ENCODE measurements at places on chromosomes 16 and 17.

- ATAC-seq = peak; percentile 98
Observed at GRCh38 chr17:8393470-8394231, 4.0 kb downstream of the RNF222 start.

DNA sequence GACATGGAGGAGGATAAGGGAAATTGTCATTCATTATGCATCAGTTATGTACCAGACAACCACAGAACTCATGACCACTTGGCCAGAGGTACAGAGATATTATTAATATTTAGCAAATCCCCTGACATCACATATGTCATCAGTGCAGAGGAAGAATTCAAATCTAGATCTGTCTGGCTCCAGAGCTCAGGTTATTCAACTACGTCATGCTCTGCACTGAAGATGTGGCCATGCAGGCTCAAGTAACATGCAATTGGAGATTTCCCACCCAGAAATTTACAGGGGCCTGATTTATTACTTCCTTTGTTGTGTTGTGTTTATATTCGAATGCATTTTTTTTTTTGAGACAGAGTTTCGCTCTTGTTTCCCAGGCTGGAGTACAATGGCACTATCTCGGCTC lies 224.3 kb downstream of the HS3ST4 start:
- no peak for ATAC-seq

DNA sequence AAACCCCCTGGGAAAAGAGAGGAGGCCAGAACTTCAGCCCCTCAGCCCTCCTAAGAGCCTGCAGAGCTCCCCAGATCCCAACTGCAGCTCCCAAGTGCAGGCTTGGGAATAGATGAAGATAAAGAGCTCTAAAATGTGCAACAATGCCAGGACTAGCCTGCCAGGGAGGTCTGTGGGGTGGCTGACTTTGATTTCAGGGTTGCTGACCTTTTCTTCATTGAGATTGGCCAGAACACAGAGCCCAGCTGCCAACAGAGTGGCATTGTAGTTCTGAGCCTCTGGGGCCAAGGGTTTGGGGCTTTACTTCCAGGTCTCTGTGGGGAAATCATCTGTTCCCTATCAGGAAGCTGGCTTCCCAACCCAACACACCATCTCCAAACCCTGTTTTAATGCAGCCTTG lies 120.6 kb downstream of the COPRS start:
- no peak for ATAC-seq

GRCh38 chr17:35709874-35710273 lies 21.6 kb upstream of the RASL10B start:
- no peak for ATAC-seq

GRCh38 chr16:67594956-67595355 lies 32.6 kb downstream of the CTCF start:
- ATAC-seq = peak; percentile 72

DNA sequence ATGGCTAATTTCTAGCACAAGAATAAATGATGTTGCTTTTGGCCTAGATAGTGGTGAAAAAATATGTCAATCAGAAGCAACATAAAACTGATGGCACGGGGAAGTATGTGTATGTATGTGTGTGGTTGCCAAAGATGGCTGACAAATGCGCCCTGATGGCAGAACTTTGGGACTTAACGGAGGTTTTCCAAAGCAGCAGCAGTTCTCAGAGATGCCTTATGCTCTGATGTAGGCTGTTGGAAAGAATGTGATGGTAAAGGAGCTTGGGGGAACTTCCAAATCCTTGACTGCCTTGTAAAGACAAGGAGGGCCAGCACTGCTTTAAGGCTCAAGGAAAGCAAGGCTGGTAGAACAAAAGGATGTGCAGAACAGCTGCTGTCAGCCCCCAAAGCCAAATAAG lies 16.0 kb downstream of the KCTD19 start:
- no peak for ATAC-seq

- ATAC-seq = no peak
Observed at GRCh38 chr17:41563607-41564170, 8.2 kb downstream of the KRT9 start.

DNA sequence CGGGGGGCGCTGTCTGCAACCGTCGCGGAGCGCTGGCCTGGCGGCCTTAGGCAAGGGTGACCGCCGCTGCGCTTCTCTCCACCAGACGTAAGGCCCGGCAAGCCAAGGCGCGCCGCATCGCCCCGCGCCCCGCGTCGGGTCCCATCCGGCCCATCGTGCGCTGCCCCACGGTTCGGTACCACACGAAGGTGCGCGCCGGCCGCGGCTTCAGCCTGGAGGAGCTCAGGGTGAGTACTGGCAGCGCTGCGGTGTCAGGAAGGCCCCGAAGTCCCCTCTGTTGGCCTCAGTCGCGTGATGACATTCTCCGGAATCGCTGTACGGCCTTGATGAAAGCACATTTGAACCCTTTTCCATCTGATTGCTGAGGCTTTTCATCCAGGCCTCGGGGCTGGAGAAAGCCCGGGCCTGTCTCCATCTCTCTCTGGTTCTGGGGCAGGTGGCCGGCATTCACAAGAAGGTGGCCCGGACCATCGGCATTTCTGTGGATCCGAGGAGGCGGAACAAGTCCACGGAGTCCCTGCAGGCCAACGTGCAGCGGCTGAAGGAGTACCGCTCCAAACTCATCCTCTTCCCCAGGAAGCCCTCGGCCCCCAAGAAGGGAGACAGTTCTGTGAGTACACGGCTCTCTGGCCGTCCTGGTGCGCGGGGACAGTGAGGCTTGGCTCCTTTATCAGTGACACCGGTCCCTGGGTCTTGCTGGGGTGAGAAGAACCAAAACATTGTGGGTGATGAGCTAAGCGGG lies 831 bp downstream of the RPL13 start:
- ATAC-seq = no peak

Data from activated T-helper 17 cell treated with anti-CD3 and anti-CD28 coated beads, Interleukin-2, amount 50 U/mL, for 72 hours (primary cell).